Activated T-cell treated with anti-CD3 and anti-CD28 coated beads, Interleukin-2, amount 50 U/mL, for 48 hours (primary cell): ENCODE measurements at places on chromosomes 4 and X.

GRCh38 chr4:38005637-38006036, 45.4 kb downstream of the PTTG2 start:
- no peak for DNase-seq

GRCh38 chr4:3762264-3762663, 3.9 kb upstream of the ADRA2C start:
- DNase-seq = no peak

GRCh38 chr4:78693777-78694456, 82.2 kb upstream of the BMP2K start:
- DNase-seq = no peak

DNA sequence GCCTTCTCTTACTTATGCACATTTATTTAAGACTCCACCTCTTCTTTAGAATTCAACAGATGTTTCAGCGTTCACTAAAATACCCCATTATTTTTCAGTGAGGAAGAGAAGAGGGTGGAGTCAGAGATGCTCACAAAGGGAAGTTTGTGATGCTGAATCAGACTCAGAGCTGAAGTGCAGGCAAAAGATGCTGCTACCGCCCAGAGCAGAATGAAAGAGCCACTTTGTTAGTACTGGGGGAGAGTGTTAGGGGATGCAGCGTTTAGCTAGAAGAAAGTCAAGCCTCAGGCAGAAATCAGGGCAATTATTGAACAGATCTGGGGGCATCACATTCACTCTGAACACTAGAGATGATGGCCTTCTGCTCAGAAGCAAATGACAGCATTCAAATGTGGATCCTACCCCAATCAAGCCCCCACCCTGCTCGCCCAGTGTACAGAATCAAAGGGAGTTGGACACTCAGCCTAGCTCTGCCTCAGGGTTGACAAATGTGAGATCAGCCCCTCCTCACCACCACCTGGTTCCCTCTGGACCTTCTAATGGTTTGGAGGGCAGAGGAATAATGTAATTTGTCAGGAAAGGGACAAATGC, 138.3 kb downstream of the UNC5C start:
- no peak for DNase-seq

DNA sequence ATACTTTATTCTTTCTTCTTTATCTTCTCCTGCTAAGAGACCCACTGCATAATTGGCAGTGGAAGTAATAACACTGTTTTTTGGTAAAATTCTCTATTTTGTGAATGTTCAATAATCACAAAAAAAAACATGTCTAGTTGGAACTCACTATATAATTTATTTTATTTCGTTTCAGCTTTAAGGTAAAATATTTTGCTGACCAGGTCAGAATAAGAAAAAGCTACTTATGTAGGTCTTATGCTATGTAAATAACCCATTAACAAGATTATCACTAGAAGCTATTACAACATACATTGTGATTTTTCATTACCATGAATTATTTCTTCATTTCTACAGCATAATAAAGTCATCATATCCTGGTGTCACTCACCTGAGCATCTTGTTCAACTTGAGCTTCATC, 19.3 kb downstream of the ANXA5 start:
- DNase-seq = no peak

- no peak for DNase-seq
Observed at GRCh38 chr4:177579649-177580048, 137.4 kb upstream of the AGA start.

- no peak for DNase-seq
Observed at GRCh38 chr4:180098586-180098985, 2144.6 kb upstream of the TENM3 start.

DNA sequence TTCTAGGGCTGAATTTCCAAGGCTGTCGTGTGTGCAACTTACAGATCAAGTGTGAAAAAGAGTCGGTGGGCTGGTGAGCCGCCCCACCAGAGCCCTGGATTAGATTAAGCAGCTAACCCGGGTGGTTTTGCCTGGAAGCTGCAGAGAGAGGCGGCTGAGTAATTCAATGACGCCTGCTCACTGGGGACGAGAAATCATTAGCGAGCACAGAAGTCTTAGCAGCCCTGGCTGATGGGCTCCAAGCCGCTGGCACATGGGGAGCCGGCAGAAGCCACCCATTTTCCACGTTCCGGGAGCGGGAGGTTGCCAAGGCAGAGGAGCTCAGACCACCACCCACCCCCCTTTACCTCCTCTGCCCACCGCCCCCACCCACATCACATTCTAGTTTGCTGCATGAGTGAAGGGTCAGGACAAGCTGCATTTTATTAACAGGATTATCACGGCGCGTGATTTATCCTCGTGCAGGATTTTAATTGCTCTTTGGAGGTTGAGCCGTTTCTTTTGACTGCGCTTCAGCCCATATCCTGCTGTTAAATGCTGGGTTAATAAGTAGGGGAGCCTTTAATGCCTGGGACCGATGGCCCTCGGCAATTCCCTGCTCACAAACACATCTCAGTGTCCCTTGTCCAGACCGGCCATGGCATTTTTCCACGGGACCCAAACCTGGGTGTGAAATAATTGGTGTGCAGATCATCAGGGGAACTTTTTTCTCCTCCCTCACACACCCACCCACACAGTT, 19.1 kb downstream of the BCOR start:
- no peak for DNase-seq

DNA sequence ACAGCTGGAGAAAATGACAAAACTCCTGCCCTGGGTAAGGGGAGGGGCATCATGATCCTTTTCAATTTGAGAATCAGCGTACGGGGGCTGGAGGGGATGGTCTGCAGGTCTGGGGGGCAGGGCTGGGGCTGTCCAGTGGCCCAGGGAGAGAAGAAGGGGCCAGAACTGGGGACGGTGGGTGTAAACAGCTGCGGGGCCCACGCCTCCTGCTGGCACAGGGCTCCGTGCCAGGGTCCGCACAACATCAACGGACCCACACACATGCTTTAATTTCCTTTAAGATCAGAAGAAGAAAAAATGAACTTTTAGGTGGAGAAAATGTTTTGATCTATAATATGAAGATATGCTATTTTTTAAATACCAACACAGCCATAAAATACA, 52.1 kb downstream of the PSAPL1 start:
- no peak for DNase-seq
